Stimulated activated CD4-positive, alpha-beta T cell treated with anti-CD3 and anti-CD28 coated beads, TNF-alpha, amount 100 ng/mL, for 48 hours (primary cell): ENCODE measurements at places on chromosomes 7 and 10.

DNA sequence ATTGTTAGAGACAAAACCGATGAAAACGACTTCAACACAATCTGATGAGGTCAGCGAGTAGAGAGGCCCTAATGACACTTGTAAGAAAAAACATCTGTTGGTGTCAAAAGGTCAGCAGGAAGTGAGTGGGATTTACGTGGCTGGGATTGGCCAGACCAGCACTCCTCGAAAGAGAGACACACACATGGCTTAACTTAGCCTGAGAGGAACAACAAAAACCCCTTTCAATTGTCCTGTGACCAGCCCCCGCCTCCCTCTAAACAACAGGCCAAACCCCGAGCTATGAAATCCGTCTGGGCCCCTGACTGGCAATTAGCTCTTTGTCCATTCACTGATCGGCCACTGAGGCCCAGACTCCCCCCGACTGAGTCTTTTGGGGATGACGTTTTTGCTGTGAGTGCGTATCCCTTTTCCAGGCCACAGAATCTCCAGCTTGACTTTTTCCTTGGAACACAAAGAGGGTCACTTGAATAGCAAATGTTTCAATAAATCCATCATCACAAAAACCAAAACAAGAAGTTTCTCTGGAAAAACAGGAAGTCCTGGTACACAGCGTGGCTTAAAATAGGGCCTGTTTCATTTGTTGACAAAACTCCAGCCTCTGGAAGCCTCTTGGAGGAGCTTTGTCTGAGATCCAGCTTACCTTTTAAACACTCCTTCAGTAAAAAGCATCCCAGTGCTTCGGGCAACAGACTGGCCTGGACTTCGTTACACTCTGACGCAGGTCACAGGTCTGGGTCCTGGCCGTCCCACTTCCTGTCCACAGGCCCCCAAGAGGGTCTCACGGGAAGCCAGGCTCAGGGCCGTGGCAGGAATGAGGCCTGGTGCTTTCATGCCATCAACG lies 103.0 kb downstream of the CTBP2 start:
- DNase-seq = no peak

DNA sequence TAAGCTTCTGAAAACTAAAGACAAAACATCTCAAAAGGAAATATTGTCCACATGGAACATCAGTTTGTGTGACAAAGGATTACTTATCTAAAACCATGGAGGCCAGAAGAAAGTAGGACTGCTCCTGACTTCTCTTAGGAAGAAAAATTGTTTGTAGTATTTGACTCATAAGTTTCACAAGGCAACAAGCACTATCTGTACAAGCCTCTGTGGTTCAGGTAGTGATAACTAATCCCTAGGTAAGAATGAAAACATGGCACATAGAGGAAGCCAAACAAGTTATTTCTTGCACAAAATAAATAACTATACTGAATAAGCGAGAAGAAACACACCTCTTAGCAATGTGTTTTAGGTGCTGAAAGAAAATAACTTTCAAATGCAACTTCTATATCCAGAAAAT lies 30.3 kb downstream of the TFPI2 start:
- no peak for DNase-seq

GRCh38 chr10:92087750-92088395 lies 164.3 kb downstream of the BTAF1 start:
- peak; percentile 34 for DNase-seq

GRCh38 chr10:31647861-31648260 lies 280.8 kb downstream of the ARHGAP12 start:
- no peak for DNase-seq

- DNase-seq = no peak
Measured at GRCh38 chr10:95333997-95334804, 43.4 kb upstream of the PDLIM1 start.

GRCh38 chr7:47290867-47291266 lies 291.0 kb downstream of the TNS3 start:
- no peak for DNase-seq
